ENCODE measurements at places on chromosomes 12 and 14.

DNA sequence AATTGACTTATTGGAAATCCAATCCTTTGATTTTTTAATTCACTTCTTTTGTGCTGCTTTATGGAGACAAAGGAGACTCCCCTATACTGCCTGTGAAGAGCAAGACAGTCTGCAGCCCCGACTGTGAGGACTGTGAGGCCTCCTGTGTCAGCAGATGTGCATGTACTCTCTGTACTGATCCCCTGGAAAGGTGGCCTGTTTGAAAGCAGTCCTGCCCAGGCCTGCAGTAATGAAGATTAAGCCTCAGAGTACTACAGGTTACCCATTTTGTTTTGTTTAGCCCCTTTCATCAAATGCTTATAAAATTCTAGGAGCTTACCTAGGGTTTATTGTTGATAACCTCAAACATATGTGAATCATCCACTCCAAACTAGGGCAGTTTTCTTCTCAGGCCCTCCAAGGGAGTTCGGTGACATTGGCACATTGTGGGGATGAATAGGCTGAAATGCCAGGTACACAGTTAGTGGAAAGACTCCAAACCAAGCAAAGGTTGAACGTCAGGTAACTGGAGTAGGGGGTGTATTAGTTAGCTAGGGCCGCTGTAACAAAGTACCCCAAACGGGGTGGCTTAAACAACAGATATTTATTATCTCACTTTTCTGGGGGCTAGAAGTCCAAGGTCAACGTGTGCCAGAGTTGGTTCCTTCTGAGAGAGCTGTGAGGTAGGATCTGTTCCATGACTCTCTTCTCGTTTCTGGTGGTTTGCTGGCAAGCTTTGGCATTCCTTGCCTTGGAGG, 208.7 kb upstream of the BCL2L14 start:
- DNase-seq = no peak

- DNase-seq = no peak
These were observed 48.5 kb upstream of the RIMBP2 start for GRCh38 chr12:130764475-130765185.

DNA sequence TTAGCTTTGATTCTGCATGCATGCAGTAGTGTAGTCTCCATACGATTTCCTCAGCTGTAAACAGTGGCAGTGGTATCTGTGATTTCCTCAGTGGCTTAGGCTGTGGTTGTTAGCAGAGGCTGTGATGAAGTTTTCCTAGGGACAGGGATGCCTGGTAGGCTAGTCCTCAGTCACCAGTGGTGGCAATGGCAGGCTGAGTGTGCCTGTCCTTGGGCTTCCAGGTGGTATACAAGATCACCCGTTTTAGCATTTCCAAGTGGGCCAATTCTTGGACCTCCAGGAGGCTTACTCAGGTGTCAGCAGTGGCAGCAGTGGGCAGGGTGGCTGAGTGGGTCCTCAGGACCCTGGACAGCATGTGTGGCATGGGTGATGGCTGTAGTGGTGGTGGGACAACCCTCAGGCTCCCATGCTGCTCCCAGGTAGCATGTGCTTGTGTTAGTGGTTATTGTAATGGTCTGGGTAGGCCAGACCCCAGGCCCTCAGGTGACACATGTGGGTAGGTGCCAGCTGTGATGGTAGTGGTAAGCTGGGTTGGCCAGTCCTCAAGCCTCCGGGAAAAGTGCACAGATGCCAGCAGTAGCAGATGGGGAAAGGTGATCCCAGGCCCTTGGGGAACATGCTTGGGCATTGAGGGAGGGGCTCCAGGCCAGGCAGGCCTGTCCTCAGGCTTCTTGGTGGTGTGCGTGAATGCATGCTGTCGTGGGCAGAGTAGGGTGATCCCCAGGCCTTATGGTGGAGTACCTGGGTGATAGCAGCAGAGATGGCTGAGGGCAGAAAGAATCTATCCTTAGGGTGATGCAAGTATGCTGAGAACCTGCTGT, 146.5 kb downstream of the PAPOLA start:
- no peak for DNase-seq

- no peak for DNase-seq
These were observed 25.0 kb upstream of the GALNT9 start for GRCh38 chr12:132354211-132354981.
